ENCODE measurements at places on chromosomes 7 and 10.

GRCh38 chr10:108049668-108050067, 885.2 kb upstream of the SORCS1 start:
- no peak for DNase-seq

- no peak for DNase-seq
Measured at GRCh38 chr7:13021566-13022300, 334.3 kb downstream of the ARL4A start.

GRCh38 chr10:114426476-114426875, 22.2 kb upstream of the AFAP1L2 start:
- DNase-seq, result no peak

DNA sequence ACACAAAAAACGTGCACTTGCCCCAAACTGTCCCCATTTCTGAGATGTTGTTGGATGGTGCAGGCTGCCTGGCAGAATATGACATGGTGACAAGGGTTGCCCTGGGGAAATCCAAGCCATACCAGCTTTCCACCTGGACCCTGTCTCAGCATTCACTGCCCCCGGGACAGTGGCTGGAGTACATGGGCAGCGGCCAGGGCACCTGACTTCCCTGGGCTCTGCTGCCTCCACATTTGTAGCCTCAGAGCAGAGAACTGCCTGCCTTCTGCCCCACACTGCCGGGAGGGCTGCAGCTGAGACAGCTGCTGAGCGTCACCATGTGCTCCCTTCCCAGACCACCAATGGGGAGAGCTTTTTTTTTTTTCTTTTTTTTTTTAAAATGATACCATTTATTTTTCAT, 222.9 kb upstream of the ZNF32 start:
- no peak for DNase-seq

Data from activated T-cell treated with anti-CD3 and anti-CD28 coated beads, Interleukin-2, amount 50 U/mL, for 24 hours (primary cell).